ENCODE measurements at places on chromosomes 4 and X.

DNA sequence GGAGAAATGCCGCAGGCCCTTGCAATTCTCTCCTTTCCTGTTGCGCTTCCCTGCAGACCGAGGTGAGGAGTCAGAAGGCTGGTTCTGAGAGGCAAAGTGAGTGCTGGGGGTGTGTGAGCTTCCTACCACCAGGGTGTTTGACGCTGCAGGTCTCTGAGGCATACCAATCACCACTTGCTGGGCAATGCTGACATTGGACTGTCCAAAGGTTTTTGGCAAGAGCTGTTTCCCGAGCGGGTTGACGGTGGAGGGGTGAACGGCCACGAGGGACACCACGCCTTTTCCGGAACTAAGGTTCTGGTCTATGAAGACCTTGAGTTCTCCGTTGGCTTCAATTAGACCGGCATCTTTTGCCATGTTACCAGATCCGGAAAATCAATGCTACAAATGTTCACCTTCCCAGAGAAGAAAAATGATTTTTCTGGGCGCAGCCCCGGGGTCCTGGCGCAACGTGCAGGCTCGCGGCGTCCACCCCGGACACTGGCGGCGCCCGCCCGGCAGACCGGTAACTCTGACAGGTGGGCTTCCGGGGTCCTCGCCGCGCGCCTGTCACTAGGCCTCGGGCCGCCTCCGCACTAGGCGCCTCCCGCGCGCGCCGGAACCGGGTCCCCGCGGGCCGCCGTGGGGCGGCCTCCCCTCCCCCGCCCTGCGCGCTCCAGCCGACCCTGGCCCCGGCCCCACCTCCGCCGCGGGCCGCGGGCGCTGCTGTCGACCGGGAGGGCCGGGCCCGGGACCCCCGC, 44.9 kb upstream of the FAM47C start:
- DNase-seq: no peak

- no peak for DNase-seq
Measured at GRCh38 chr4:8283631-8284121, 14.1 kb downstream of the HTRA3 start.

DNA sequence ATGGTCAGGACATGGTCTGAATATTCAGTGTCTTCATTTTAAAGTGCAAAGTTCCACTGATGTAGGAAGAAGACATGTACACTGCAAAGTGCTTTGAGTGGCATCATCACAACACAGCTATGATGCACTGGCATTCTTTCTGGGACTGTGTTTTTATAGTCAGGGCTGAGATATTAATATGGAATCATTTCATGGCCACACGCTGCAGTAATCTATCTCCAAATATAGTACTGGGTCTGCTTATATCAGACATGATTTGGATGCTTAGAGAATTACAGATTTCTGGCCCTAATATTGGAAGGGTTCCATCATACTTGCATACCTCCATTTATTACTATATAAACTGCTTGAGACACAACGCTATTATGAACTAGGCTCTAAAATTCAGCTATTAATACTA, 1170.9 kb downstream of the NLGN4X start:
- DNase-seq: no peak

DNA sequence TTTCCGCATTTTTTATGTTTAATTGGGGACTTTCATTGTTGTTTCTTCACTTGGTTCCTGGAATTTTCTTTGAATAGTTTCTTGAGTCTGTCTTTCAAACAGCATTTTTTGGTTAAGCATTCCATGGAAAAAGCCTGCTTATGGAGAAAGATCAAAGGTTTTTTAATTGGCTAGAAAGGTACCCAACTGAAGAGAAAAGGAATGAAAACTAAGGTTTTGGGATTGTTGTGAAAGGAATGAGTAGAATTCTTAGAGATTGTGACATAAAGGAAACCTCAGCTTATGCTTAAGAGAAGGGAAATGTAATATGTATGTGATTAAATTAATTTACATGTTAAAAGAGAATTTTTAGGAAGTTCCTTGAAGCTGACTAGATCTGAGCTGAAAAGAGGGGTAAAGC, 82.8 kb downstream of the CCKAR start:
- no peak for DNase-seq

DNA sequence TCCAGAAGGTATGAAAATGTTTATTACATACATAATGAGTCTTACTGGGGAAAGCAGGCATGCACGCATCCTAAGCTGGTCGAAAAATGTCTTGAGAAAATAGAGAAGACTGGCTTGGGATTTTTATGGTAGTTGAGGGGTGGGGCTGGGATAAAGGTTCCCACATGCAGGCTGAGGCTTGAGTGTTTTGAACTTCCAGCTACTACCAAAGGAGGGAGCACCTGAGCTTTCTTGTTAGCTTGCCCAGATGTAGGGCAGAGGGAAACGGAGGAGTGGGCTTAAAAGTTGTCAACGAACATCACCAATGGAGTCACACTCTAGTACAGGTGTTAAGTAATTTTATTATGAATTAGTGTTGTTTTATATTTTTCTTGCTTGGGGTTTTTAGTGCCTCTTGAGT, 39.6 kb upstream of the SRPX start:
- DNase-seq: no peak

Measured in ecto neural progenitor cell (in vitro differentiated cells).